ENCODE measurements at places on chromosomes 1 and 21.

- DNase-seq: no peak
Observed at GRCh38 chr1:96416111-96416595, 305.4 kb upstream of the PTBP2 start.

GRCh38 chr21:45290948-45291612 lies 3.4 kb upstream of the POFUT2 start:
- DNase-seq: no peak

DNA sequence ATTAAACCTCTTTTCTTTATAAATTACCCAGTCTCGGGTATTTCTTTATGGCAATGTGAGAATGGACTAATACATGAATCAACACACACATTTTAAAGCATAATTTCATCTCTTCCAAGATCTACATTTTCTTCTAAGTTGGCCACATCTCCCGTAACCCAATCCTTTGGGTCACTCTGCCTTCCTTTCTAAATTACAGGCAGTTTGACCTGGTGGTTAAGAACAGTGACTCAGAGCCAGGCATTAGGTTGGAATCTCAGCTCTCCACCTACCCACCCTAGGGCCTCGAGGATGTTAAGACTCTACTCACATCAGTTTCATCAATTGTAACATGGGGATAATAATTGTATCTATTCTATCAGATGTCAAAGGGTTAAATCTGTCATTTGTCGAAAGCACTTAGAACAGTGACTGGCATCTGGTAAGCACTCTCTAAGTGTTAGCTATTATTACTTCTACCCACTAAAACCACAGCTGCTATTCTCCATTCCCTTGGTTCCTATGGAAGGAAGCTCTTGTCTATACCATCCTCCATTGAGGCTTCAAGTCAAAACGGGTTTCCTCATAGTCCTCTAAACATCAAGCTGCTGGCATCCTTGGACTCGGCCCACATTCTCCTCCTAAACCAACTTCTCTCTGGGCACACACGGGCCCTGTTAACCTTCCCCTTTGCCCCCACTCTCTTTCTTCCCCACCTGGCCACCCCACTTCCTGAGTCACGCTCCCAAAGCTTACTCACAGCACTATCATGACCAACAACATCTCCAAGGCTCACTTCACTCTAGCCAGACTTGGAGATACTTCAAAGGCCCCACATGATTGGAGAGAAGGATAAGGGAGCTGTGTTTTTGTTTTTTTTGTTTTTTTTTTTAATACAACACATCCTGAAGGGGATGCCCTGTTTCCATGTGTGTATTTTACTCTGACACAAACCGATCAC lies 116.9 kb downstream of the TGFBR3 start:
- no peak for DNase-seq

- DNase-seq: no peak
Observed at GRCh38 chr1:205587581-205587980, 44.2 kb downstream of the ELK4 start.

- peak; percentile 85 for DNase-seq
Observed at GRCh38 chr1:58785442-58786058, 1.7 kb upstream of the JUN start.

- DNase-seq: no peak
Observed at GRCh38 chr1:14650951-14651350, 52.5 kb downstream of the KAZN start.

All from lung (tissue), 17 donors.